ENCODE measurements at places on chromosomes 16 and 17.

- DNase-seq, result no peak
Measured at GRCh38 chr17:19996502-19996901, 12.7 kb upstream of the SPECC1 start.

- no peak for DNase-seq
Measured at GRCh38 chr17:48644910-48645557, 18.9 kb upstream of the HOXB9 start.

DNA sequence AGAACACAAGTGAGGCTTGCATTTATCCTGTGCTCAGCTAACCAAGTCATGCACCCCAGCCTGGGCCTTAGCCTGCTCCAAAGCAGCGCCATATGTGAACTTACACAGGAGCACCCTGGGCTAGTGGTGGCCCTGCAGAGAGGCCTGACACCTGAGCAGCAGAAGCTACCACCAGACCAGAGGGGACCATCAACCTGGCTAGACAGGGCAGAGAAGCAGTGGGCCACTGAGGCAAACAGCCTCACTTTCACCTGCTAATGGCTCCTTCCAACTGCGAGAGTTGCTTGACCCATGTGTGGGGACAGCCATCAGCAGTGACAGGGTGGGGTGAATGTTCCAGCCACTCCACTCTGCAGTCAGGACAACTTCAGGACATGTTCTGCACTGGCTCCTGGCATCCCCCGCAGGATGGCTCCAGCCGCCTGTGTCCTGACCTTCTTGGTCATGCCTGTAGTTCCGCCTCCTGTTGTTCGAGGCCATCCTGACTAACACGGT is 2.9 kb upstream of the C16orf95 start:
- no peak for DNase-seq

- no peak for DNase-seq
Measured at GRCh38 chr16:51524555-51525373, 373.7 kb upstream of the SALL1 start.

GRCh38 chr16:11067697-11068141 is 123.4 kb downstream of the CLEC16A start:
- DNase-seq, result no peak

- no peak for DNase-seq
Measured at GRCh38 chr16:28826141-28826540, 3.3 kb downstream of the ATXN2L start.

- DNase-seq, result no peak
Measured at GRCh38 chr17:60353773-60354172, 38.2 kb downstream of the USP32 start.

- no peak for DNase-seq
Measured at GRCh38 chr16:27447301-27447700, 45.3 kb downstream of the IL21R start.

GRCh38 chr16:27107185-27107592 is 40.5 kb downstream of the C16orf82 start:
- no peak for DNase-seq

DNA sequence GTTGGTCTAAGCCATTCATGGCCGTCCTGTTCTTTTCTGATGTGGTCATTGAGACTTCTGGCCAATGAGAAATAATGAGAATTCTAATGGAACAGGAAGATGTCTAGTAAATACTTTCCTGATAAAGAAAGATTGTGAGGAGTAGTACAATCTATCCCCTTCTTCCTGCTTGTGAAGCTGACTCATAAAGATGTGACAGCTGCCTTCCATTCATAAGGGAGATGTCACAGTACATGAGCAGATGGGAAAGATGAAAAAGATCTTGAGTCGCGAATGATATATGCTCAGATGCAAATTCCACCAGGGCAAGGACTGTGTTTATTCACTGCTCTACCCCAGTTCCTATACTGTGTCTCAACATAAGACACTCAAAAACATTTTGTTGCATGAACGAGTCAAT is 111.7 kb upstream of the FOXF1 start:
- no peak for DNase-seq

DNA sequence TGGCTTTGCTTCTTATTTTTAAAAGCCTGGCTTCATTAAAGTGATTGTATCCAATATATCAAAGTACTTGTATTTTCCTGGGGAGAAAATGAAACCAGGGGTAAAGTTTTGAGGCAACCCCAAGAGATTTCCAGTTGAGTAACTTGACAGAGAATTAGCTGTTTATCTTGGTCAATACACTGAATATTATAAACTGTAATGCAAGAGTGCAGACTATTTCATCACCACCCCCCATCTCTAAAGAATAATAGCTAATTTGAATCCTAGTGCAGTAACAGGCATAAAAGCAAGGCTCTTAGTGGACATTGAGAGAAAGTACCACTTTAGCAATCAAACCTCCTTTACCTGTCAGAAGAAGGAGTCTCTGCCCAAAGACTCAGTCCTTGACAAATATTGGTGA is 27.0 kb downstream of the IRX6 start:
- DNase-seq, result no peak

DNA sequence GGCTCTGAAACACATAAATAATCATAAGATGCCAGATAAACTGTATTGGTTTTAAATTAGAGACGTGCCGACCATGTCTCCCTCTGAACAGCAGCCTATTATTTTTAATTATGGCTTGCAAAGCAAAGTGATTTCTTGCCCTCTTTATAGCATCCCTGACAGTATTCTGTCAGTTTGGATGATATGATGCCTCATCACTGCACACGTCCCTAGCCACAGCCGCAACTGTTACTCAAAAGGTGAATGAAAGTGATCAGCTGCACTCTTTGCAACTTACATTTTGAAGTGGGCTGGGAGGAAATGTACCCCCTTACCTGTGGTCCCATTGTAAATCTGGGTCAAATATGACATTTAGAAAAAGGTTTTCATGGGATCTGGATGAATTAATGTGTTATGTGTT is 389.9 kb downstream of the MAF start:
- DNase-seq, result no peak

- no peak for DNase-seq
Measured at GRCh38 chr17:2755891-2756724, 6.7 kb upstream of the CCDC92B start.

DNA sequence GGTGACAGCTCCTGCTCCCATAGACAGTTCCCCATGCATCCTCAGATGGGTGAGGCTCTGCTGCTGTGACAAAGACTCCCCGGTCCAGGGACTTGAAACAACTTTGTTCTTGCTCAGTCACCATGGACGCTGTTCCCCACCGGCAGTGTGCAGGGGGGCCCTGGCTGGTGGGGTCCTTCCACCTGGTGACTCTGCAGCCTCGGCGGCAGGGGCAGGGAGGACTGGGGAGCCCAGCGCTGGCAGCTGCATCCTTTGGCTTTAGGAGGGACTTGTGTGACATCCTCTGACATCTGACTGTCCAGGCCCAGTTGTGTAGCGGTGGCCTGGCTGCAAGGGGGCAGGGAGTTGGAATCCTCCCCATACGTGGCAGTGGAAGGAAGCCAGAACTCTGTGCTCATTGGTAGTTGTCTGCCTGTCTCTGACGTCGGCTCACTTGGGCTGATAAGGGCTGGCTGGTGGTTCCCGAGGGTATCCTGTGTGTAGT is 107.3 kb downstream of the CMIP start:
- no peak for DNase-seq

- DNase-seq, result no peak
Measured at GRCh38 chr16:86723689-86724088, 145.3 kb downstream of the FOXL1 start.

DNA sequence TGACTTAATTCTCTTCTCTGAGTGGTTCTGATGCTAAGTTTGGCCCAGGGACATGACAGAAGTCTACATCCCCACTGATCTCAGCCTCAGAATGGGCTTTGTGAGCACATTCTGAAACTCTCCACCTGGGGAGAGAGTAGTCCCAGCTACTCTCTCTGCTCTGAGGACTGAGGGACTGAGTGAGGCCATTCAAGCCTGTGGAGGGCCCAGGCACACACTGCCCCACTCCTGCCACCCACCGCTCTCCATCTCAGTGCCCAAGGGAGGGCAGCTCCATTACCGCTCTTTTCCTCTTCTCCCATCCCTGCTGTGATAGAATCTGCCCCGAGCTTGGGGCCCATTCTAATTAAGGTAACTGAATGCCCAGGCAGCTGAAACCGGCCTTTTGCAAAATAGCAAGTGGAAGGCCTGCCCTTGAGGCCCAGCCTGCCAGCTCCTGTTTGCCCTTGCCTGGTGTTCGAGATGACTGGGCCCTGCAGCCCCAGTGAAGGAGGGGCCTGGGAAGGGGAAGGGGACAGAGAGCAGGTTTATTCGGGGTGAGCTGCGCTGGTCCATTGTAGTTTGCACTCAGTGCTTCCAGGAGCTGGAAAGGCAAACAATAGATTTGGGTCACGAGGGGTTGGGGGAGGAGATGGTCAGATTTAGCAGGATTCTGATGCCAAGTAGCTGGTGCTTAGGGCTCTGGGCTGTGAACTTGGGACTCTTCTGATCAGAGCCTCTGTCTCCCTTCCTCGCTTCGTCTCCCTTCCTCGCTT is 76.2 kb downstream of the RAB11FIP4 start:
- DNase-seq, result no peak

- no peak for DNase-seq
Measured at GRCh38 chr17:65977041-65977440, 214.9 kb downstream of the CEP112 start.

- no peak for DNase-seq
Measured at GRCh38 chr16:10935226-10935915, 6.9 kb downstream of the DEXI start.

- no peak for DNase-seq
Measured at GRCh38 chr16:70665113-70665694, 18.8 kb downstream of the IL34 start.

DNA sequence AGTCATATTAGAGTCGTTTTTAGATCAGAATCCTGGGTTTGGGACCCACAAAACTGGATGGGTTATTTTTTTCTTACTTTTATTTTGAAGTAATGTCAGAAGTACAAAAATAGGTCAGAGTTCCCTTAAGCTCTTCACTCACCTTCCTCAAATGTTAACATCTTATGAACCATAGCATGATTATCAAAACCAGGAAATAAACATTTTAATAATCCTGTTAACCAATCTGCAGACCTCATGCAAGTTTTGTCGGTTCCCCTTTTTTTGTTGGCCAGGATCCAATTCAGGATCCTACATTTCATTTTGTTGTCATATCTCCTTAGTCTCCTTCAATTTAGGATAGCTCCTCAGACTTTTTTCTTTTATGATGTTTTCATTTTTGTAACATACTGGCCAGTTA is 162.0 kb downstream of the CHD9 start:
- DNase-seq, result no peak

- no peak for DNase-seq
Measured at GRCh38 chr16:83059237-83059636, 432.5 kb downstream of the CDH13 start.

GRCh38 chr16:20268409-20268808 is 58.9 kb downstream of the GP2 start:
- DNase-seq, result no peak

GRCh38 chr17:8192070-8192815 is 2.3 kb upstream of the BORCS6 start:
- no peak for DNase-seq

DNA sequence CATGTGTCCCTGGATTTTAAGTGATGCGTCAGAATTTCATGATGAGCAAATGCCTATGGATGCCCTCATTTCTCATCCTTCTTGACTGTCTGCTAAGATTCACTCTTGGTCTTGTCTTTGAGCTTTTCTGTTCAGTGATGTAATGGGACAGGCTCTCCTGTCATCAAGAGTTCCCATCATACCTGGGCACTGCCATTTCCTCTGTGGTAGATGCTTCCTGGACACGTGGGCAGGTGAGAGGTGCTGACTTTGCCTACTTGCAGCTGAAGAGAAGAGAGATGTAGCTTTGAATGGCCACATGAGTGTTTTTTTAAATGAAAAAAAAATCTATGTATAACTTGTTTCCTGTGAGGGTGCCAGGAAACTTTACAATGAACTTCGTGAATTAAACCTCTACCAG is 557.7 kb downstream of the MAF start:
- no peak for DNase-seq

DNA sequence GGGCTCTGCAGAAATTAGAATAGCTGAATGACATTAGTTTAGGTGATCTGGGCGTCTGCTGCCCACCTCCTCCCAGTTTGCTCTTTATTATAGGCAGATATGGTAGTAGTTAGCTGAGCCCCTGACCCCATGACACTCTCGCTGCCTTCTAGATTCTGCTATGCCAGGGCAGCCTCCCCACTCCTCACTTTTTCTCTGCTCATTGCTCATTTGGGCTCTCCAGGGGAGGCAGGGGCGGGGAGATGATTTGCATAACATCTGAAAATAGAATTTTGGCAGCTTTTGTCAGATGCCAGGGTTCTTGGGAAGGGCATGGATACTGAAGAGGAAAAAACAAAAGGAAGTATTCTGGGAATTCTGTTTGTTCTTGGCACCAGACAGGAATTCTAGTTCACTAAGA is 78.0 kb upstream of the GAS7 start:
- no peak for DNase-seq

GRCh38 chr16:87855852-87856715 is 13.2 kb downstream of the SLC7A5 start:
- DNase-seq, result no peak

DNA sequence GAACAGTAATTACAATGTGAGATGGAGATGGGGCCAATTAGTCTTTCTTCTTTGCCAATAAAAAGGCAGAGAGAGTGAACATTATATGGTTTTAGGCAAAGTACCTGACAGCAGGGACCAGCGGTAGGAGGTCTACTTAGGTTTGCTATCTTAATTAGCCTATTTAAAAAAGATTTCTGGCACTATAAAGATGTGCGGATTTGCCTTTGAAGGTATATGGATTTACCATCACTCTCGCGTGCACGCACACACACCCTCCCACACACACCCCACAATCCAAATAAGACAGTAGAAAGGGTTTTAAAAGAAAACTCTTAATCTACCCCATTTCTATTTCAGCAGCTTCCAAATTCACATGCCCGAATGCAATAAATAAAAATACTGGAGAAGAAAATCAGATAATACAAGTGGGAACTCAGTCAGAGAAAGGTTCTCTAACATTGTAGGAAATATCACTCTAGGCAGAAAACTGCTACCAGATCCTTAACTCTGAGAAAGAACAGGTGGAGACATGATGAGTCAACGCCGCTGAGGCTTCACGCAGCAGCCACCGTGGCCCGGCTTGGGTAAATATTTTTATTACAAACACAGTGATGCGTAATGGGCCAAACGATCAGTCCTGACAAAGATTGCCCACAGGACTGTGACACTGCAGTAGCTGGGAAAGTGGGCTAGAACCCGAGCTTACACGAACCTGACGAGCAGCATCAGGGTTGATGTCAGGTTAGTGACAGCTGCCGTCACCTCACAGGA is 66.6 kb upstream of the AXIN2 start:
- no peak for DNase-seq

- peak; percentile 25 for DNase-seq
Measured at GRCh38 chr17:39239640-39240314, 14.0 kb upstream of the STAC2 start.

DNA sequence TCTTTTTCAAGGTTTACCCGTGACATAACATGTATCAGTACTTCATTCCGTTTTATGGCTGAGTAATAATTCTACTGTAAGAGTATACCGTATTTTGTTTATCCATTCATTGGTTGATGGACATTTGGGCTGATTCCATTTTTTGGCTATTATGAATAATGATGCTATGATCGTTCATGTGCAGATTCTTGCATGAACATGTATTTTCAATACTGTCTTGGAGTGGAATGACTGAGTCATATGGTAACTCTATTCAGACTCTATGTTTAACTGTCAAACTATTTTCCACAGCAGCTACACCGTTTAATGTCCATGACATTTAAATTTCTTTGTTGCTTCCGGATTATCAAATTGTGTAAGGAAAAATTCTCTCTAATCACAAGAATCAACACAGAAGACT is 17.9 kb downstream of the BFAR start:
- DNase-seq, result no peak

- DNase-seq, result no peak
Measured at GRCh38 chr17:79600681-79601131, 10.1 kb downstream of the RBFOX3 start.
